ENCODE measurements at places on chromosomes 5 and 9.

- no peak for DNase-seq
Measured at GRCh38 chr5:132238901-132239500, 11.3 kb upstream of the P4HA2 start.

DNA sequence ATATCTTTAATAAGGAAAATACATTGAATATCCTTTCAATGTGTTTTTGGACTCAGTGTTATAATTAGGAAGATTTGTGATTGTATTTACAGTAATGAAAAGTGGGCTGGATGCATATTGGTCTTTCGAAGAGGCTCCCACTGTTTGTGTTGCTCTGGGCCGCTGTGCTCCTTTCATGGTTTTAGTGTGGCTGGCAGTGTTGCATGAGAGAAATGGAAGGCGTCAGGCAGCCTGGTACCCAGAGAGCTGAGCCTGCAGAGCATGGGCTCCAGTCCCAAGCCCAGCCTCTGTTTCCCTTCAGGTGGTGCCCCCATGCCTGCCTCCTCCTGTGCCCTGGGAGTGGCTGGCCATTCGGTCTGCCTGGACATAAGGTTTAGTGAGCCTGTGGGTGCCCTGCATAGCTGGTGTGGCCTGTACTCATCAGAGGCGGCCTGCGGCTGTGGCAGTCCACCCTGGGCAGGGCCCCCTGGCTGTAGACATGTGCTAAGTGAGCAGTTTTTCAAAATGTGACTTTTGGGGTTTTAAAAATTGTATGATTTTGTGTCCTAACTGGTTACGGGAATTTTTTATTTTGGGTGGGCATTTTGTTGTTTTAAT, 27.4 kb upstream of the FAM120AOS start:
- DNase-seq = no peak

DNA sequence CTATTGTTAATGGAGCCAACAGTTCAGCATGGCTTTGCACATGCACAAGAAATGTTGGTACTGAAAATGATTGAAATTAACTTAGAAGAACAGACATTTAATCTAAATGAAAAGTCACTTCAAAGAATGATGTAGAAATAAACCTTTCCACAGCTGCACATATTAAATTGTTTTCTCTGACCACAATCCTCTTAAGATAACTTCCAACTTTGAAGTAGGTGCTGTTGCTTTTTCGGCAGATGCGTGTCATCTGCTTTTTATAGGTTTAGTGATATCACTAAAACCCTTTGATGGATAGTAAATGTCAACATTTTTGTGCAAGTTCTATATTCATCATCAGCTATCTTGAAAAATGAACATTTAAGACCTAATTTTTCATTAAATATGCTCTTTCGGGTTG, 25.3 kb upstream of the SLC1A3 start:
- DNase-seq = no peak

GRCh38 chr5:171863935-171864334, 78.3 kb downstream of the SMIM23 start:
- no peak for DNase-seq

DNA sequence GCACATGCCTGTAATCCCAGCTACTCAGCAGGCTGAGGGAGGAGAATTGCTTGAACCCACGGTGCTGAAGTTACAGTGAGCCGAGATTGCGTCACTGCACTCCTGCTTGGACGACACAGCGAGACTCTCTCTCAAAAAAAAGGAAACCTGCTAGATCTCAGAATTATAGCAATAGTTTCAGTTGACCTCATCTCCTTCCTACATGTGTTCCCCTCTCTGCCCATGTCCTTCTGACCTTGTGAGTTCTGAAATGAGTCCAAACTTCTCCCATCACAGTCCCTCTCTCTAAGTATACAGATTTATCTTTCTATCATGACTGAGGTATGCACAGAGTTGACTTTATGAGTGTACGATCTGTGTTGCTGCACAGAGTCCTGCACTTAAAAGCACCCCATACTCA, 44.6 kb upstream of the SHOC1 start:
- DNase-seq = no peak

DNA sequence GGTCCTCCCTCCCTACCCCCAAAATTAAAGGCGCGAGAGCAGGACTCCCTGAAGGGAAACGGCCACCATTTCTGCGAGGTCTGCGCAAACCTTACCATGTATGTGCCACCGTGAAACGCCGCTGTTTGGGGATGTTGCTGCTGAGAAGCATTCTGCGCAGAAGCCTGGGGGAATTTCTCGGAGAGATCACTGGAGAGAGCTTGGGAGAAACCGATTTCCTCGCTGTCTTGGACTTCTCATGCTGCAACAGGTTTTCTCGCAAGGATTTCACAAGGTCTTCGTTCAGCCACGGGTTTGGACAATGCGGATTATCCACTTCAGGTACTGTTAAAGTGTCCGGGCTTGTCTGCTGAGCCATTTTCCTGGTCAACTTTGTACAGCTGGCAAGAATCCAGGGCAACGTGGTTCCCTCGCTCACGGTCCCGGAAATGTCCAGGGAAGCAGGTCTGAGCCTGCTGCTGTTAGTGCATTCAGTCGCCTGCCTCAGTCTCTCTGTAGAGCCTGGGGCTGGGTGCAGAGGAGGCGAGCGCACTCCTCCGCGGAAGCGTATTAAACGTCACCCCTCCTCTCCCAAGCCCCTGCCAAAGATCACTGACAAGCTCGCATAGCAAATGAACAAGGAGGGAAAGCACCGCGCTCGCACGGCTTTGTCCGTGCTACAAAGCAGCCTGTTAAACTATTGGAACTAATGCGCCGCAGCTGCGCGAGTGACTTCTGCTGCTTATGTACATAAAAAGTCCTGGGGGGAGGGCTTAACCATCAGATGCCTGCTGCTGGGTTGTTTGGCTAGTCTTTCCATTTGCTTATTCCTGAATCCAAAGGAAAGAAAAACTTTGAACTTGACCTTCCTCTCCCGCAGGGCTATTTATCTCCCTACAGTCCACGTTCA, 125.1 kb downstream of the PDE4D start:
- DNase-seq = no peak

- no peak for DNase-seq
Measured at GRCh38 chr5:67061511-67061910, 135.1 kb downstream of the CD180 start.

GRCh38 chr9:107637421-107638420, 148.2 kb upstream of the KLF4 start:
- no peak for DNase-seq

DNA sequence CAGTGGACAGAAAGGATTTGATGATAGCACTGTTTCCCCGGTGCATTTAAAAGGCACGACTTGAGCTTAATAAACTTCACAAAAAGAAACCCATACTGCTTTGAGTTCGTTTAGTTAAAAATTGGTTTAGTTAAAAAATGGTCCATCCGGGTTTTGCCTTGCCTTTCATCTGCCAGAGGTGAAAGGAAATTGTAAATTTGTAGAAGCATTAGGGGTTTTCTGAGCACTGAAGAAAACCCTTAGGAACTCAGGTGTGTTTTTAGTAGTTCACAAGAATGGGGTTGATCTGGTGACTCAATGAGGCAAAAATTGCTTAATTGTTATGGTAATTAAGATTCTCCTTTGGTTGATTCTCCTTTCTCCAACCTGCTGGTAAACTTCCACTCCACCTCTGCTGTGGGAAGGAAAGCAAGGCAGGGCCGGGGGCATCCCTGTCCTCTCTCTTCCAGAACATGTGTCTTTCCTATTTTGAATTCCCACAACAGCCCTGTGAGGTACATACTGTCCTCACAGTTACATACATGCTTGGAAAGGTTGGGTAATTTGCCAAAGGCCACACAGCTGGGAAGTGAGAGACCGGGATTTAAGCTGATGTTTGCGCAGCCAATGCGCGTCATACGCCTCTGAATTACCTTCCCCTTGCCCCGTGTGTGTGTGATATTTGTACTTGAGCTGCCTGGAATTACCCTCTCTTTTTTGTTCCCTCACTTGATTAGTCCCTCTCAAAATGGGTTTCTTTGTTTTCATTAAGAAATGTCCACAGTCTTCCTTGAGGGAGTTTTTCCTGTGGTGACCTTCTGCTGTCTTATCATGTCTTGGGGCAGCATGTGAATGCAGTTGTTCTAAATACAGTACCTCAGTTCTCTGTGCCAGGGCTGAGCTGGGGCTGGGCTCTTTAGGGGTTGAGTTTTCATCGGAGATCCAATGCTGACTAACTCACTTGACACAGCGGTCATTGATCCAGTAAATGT, 94.4 kb downstream of the ARHGAP26 start:
- no peak for DNase-seq

GRCh38 chr5:134079748-134080581, 34.5 kb upstream of the TCF7 start:
- peak; percentile 63 for DNase-seq

DNA sequence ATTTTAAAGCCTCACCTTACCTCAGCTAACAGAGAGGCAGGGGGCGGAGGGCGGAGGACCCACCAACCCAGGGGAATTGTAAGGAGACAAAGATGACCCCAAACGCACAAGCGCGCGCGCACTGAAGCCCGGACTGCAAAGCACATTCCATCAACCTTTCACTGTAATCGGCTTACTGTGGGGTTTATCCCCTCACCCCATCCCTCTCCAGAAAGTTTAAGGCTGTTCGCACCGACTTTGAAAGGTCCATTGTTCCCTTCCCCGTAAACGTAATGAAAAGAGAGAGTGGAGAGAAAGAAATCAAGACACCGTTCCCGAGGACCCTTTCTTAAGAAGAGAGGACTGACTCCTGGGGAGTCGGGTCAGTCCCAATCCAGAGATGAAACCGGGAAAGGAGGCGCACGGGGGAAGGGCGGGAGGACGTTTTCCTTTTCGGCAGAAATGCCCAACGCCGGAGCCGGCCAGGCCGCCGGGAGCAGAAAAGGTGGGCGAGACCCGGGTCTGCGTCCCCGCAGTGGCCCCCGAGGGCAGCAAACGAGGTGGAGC, 464 bp downstream of the CEMIP2 start:
- no peak for DNase-seq

DNA sequence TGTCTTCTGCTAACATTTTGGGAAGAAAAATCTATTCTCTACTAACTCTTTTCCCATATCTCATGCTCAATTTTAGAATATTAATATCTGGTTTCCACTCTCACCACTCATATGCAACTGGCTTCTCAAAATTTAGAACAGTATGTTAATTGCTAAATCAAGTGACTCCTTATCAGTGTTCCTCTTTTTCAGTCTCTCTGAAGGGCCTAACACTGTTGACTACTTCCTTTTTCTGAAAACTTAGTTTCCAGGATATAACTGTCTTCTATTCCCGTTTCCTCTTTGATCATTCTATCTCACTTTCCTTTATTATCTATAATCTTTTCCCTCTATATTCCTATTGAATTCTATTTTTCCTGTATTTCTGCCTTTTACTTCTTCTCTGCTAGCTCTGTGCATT, 1717.2 kb upstream of the C9orf72 start:
- no peak for DNase-seq

DNA sequence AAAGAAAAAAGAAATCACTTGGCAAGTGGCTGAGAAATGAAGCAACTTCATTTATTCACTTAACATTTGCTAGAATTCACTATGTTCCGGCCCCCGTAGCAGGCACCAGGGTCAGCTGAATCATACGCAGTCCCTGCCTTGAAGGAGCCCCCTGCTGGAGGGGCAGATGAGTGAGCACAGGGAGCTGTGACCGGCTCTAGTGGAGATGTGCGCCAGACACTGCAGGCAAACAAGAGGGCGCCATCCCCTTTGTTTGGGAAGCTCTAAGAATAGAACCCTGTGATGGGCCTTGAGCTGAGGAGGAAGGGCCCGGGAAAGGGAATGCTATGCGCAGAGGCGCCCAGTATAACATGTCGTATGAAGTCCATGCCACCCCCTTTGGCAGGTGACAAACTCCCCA, 20.2 kb upstream of the RPL26L1 start:
- DNase-seq = no peak

DNA sequence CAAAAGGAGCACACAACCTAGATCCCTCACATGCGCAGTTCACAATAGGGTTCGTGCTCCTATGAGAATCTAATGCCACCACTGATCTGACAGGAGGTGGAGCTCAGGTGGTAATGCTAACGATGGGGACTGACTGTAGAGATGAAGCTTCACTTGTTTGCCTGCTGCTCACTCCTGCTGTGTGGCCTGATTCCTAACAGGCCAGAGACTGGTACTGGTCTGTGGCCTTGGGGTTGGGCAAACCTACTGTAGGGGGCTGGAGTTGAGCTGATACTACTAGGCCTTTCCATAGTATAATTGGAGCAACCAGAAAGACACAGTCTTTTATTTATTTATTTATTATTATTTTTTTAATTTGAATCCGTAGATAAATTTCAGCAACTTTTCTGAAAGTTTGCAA, 5.3 kb downstream of the LNPEP start:
- DNase-seq = no peak

DNA sequence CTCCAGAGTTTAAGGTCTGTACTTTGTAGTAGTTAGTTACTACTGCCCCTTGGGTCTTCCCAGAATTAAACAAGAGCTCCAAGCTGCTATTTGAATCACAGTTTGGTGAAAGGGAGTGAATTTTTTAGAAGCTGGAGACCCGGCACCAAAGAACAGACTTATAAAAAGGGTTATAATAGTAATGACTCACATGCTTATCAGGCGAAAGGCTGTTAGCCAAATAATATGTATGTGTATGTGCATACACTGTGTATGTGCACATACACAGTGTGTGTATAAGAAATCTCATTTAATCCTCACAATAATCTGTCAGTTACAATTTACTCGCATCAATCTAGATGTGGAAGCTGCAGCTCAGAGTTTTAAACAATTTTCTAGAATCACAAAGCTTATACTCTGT, 59.5 kb upstream of the ITGA1 start:
- DNase-seq = no peak

GRCh38 chr5:122608222-122608621, 166.7 kb upstream of the SNX2 start:
- no peak for DNase-seq

DNA sequence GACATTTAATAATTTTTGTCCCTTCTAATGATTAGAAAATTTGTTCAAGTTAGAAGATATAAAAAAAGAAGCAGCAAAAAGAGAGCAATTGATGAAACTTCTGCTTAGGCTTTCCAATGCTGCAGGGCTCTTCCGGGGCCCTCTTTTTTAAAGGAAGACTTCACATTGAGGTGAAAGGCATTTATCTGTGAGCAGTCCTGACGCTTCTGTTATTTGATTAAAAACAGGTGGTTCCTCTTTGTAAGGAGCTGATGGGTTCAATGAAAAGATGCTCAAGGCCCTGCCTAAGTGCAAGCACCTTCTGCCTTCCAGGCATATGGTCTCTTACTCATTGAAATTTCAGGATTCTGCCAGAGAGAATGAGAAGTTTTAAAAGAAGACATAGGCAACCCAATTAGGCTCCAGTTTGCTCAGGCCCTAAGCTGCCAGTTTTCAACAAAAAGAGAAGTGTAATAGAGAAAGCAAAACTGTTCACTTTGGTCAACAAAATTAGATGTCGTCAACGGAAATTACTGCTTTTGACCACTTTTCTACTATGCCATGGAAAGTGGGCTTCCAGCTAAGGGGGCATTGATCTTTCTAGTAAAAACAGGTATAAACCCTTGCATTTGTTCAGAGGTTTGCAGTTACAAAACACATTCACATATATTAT, 100.2 kb downstream of the INSYN2B start:
- no peak for DNase-seq

- DNase-seq = no peak
Measured at GRCh38 chr9:107190061-107190935, 92.8 kb upstream of the RAD23B start.

All from stimulated activated CD4-positive, alpha-beta T cell treated with anti-CD3 and anti-CD28 coated beads, Interleukin-2, amount 100 ng/mL, for 48 hours (primary cell).